ENCODE measurements at places on chromosomes 11 and 22.

GRCh38 chr22:23035557-23036277 is 34.6 kb upstream of the GNAZ start:
- DNase-seq, result no peak

- DNase-seq, result no peak
Measured at GRCh38 chr11:116207421-116208141, 565.2 kb downstream of the BUD13 start.

DNA sequence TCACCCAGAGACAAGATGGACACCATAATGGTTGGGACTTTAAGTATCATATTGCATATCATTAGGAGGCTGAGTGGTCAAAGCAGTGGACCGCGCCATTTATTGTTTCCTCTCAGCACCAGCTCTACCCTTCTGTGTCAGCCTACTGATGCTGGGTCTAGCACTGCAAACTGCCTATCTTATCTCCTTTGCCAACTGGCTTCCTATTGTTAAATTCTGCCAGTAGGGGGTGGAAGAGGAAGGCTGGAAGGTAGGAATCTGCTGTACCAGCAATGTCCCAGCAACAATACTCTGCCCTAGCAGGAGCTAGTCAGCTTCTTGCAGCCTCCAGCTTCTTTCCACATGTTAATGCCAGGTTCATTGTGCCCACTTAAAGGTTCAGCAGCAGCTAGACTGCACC is 367.1 kb upstream of the PDGFD start:
- DNase-seq, result peak; percentile 16

DNA sequence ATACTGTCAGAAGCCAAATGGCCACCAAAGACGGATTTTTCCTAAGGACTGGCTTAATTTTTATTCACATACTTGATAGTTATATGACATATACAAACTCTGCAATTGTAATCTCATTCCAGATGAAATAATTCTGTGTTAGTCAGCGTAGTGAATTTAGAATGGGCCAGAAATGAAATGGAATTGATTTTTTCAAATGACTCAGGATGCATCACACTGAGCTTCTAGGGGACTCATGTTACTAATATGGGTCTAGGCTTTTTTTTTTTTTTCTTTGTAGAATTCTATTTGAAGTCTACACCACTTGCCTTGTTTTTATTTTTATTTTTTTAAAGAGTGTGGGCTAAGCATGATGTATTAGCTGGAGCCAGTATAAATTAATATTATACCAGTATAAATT is 62.7 kb downstream of the SPECC1L start:
- no peak for DNase-seq

DNA sequence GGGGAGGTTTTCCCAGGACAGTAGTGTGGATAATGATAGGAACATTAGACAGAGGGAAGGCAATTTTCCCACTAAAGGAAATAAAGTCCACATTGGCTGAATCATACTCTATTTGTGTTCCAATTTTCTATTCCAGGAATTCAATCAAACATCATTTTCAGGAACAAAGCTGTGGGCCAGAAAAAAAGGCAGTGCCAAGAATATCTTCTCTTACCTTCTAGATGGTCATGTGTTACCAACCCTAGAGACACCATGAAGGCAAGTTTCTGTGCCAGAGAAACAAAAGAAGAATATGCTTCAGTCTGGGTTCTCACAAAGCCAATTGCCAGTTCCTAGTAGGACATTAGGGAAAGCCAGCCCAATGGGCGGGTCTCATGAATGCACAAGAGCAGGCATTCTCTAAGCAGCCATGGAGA is 27.5 kb downstream of the LARGE2 start:
- DNase-seq, result no peak

GRCh38 chr11:95055283-95055897 is 6.2 kb downstream of the KDM4F start:
- DNase-seq, result no peak

GRCh38 chr11:104198576-104198975 is 34.6 kb upstream of the PDGFD start:
- DNase-seq, result no peak

DNA sequence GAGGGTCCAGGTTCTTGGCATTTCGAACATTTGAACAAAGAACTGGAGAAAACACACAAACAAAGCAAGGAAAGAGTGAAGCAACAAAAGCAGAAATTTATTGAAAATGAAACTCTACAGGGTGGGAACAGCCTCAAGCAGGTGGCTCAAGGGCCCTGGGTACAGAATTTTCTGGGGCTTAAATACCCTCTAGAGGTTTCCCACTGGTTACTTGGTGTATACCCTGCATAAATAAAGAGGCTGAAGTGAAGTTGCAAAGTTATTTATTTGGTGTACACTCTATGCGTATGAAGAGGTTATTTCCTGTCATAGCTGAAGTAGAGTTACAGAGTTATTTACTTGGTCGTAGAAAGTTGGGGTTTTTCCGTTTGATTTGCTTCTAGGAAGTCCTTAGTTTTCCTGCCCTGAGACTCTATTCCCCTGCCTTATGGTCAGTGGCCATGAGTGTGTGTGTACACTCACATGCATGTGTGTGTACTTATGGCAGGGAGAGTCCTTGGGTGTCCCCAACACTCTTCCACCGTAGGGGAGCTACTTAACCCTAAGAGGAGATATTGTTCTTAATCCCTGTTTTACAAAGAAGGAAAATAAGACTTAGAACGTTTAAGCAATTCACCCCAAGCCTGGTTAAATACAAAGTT is 5.6 kb upstream of the SMCO4 start:
- no peak for DNase-seq

- no peak for DNase-seq
Measured at GRCh38 chr11:2549080-2549479, 104.3 kb downstream of the KCNQ1 start.

DNA sequence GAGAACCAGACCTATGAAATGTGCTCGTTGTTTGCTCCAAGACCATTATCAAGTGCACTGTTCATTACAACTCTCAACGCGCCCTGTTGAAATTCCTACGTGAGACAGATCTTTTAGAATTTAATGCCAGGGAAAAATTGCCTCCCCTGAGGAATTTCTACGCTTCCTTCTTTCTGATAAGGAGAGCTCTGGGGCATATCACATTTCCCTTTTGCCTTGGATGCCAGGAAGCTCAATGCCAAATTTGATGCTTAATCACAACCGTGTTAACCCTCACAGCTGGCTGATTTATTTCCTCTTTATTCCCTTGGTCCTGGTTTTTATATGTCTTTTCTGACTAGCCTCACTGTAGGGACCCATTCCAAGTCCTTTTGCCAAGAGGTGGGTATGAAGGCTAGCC is 109.4 kb downstream of the MICAL2 start:
- no peak for DNase-seq

- no peak for DNase-seq
Measured at GRCh38 chr11:133732109-133732674, 113.1 kb downstream of the SPATA19 start.

- DNase-seq, result no peak
Measured at GRCh38 chr11:86184728-86185380, 59.7 kb upstream of the EED start.

GRCh38 chr11:1404461-1405185 is 14.9 kb downstream of the BRSK2 start:
- no peak for DNase-seq

Measured in iPS DF 6.9 (cell line).